ENCODE measurements at places on chromosomes 1 and 21. TPM values are rescaled to one million over a fixed set of nuclear protein-coding genes. Genes with fewer than 3 reads are reported as not detected.

CAMK1G gene
- 7.3 TPM for total RNA-seq

REN gene
- total RNA-seq, result 0.29 TPM

DNA sequence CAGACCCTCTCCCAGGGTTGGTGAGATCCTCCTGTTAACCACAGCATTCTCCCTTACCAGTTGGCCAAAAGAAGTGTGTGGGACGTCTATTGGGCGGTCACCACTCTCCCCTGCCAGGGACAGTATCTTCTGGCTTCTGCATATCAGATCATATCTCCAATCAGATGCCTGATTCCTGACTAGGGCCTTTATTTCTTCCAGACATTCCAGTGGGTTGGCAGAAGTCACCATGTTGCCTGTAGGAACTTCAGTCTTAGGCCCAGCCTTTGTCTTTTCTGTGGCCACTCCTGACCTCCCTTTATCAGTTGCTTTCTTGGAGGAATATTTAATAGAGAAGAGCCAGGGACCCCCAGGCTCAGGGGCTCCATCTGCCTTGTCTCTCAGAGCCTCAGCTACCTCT lies 130.4 kb upstream of the F3 start:
- DNase-seq, result no peak

- DNase-seq, result no peak
Observed at GRCh38 chr1:199515261-199515660, 512.2 kb upstream of the NR5A2 start.

DNA sequence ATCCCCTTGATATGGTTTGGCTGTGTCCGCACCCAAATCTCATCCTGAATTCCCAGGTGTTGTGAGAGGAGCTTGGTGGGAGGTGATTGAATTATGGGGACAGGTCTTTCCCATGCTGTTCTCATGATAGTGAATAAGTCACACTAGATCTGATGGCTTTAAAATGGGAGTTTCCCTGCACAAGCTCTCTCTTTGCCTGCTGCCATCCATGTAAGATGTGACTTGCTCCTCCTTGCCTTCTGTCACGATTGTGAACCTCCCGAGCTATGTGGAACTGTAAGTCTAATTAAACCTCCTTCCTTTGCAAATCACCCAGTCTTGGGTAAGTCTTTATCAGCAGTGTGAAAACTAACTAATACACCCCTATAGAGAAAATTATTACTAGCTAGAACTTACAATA lies 959.5 kb upstream of the ADGRL2 start:
- DNase-seq, result no peak

GRCh38 chr1:24355466-24355865 lies 36.3 kb downstream of the GRHL3 start:
- DNase-seq, result no peak
